Stimulated activated CD8-positive, alpha-beta memory T cell treated with anti-CD3 and anti-CD28 coated beads, Interleukin-15, amount 100 ng/mL, for 24 hours (primary cell): ENCODE measurements at places on chromosomes 1 and 21.

- DNase-seq, result no peak
Observed at GRCh38 chr1:172990598-172991215, 60.0 kb downstream of the TNFSF18 start.

- no peak for DNase-seq
Observed at GRCh38 chr1:67584938-67585337, 100.1 kb upstream of the GADD45A start.

DNA sequence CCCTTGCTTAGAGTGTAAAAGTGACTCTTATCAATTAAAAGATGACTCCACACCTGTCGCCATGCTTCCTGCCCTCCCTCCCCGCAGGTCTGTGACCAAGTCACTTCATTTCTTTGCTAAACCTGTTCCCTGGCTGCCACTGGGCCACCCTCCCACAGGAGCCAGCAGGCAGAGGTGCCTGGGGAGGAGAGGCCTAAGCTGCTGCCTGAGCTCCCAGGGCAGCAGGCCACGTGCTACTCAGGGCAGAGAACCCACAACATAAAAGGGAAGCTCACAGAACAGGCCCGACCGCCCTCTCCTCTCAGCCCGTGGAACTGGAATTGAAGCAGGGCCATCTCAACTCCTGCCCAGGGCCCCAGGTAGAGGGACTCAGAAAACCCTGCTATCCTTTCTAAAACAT, 4.9 kb downstream of the C1orf198 start:
- DNase-seq, result no peak

GRCh38 chr1:210159211-210159610, 73.4 kb upstream of the SERTAD4 start:
- DNase-seq, result no peak

DNA sequence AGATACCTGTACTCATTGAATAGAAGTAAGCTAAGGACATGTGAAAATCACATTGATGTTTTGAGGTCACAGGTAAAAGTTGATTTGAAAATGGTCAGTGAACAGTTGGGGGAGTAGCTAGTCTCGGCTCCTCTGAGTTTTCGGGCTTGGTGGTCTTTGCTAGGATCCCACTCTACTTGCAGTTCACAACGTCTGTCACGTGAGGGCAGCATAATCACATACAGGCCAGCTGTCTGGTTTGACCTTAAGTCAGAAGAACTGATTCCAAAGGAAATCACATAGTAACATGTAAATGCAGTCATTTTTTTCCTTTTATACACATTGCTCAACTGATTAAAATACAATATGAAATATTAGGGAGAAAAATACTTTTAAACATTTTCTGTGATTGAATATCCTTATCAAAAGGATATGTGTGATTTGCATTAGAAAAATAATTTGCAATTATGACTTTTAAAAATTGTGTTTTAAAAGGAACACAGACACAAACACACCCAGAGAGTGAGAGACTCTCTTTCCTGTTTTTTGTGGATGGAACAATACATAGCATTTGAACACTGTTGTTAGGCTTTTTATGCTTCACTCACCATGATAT, 21.8 kb upstream of the PDC start:
- no peak for DNase-seq
